ENCODE measurements at places on chromosomes 13 and 19.

- DNase-seq = no peak
Observed at GRCh38 chr13:30863796-30864195, 42.3 kb upstream of the MEDAG start.

DNA sequence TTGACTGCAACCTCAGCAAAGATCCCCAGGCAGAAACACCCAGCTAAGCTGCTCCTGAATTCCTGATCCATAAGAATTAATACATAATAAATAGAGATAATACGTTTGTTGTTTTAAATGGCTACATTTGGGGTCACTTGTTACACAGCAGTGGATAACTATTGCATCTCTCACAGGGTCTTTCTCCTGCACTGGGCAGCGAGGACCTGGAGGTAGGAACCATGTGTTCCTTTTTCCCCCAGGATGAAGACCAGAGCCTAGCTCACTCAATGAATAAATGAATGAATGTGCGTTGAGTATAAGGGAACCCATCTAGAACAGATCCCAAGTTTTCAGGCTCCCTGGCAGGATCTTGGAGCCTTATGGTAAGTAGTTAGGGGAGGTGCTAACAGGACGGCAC, 30.7 kb downstream of the F2RL3 start:
- no peak for DNase-seq

DNA sequence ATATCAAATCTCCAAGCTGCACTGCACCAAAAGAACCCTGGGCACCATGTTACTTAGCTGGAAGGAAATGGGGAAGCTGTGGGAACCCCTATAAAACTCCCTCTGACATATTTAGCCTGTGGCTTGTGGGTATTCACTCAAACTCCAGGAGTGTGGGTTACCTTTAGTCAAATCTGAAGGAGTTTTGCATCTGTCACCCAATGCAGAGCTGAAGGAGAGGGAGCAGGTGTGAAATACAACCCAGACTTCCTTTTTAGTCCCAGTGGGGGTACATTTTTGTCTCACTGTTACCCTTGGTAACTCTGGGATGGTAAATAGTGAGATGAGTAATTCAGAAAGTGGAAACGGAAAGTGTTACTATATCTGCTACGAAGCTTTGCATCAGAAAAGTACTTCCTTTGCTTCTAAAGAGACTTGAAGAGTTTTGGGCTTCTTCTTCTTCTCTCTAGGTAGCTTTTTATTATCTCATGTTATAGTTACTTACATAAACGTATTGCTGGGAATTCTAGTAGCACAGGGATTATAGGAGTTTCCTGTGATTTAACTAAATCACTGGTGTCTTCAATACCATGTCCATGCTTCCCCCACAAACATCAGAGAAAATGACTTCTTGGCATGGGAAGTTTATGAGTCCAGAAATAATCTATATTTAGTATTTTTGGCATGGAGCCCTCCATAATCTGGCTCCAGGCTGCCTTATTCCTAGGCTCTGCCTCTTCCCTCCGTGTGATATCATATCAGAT, 105.9 kb downstream of the AKAP11 start:
- DNase-seq = no peak

- no peak for DNase-seq
Observed at GRCh38 chr13:108212886-108213285, 2.5 kb downstream of the LIG4 start.

DNA sequence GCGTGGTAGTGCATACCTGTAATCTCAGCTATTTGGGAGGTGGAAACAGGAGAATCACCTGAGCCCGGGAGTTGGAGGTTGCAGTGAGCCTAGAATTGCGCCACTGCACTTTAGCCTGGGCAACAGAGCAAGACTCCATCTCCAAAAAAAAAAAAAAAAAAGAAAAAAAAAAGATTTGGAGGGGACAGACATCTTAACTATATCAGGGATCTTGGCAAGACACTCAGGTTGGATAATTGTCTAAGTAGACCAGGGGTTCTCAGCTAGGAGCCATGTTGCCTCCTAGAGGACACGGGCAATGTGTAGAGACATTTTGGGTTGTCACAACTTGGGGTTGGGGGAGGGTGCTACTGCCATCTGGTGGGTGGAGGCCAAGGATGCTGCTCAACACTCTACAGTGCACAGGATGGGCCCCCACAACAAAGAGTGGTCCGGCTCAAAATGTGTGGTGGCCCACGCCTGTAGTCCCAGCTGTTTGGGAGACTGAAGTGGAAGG, 1.9 kb upstream of the ZNF580 start:
- no peak for DNase-seq

All from stimulated activated CD8-positive, alpha-beta memory T cell treated with anti-CD3 and anti-CD28 coated beads, Interleukin-4, amount 100 ng/mL, for 1 hour (primary cell).